Spinal cord (tissue), 10 donors: ENCODE measurements at places on chromosomes 7 and 10.

- DNase-seq = no peak
Observed at GRCh38 chr7:99191869-99192596, 15.9 kb downstream of the KPNA7 start.

DNA sequence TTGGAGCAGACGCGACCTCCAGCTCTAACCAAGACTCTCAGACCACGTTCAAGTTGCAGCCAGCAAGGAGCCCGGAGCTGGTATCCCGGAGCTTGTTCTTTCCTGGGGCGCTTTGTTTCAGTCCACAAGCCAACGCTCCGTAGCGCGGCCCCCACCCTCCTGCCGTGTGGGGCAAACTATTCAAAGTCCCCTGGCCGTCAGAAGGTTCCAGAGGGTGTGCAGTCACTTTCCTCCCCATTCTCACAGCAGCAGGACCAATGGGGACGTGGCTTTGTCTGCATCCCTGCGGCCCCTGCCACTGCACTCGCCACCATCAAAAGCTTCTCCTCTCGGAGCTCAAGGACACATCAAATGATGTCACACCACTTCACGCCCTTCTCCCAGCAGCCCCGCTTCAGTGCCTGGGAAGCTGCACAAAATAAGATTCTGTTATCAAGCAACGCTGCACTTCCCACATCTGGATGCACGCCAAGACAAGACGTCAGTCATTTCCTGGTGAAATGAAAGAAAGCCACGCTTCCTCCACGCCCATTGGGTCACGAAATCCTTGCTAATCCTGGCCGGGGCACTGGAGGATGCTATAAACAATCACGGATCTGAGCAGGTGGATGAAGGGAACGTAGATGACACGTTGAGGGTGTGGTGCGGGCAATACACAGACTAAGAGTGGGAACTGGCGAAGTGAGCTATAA is 348.2 kb downstream of the PTPRN2 start:
- no peak for DNase-seq

GRCh38 chr7:134714470-134715205 is 64.8 kb upstream of the CALD1 start:
- DNase-seq = no peak

DNA sequence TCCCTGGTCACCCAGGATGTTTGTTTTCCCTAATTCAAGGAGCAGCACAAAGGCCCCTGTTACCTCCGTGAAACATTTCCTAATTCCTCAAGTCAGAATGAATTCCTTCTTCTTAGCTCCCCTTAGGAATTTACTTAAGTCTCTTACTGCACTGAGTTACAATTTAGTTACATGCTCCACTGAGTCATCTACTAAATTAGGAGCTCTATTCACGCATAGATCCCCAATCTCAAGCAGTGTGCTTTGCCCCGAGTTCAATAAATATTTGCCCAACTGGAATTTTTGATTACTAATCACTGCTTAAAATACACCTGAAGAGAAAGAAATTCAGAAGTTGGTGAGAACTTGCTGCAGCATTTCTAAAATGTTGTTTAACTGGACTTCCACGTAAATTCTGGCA is 329.4 kb upstream of the MYO3A start:
- DNase-seq = no peak

GRCh38 chr10:63265222-63265617 is 132.1 kb downstream of the NRBF2 start:
- DNase-seq = peak; percentile 70

GRCh38 chr7:66211429-66211828 is 6.3 kb downstream of the TPST1 start:
- no peak for DNase-seq

- DNase-seq = no peak
Observed at GRCh38 chr7:27515933-27516332, 146.8 kb downstream of the HIBADH start.

DNA sequence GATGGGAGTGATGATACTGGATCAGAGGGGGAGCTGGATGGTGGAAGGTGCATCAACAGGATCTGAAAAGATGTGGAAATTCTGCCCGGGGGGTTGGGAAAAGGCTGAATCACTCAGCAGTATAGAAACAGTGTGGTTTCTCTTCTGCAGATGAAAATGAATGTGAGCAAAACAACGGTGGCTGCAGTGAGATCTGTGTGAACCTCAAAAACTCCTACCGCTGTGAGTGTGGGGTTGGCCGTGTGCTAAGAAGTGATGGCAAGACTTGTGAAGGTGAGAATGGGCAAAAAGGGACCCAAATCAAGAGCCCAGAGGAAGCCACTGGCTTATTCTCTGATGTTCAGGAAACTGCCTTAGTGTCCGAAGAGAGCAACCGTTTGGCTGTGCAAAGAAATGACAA is 12.9 kb downstream of the OIT3 start:
- DNase-seq = no peak
